ENCODE measurements at places on chromosomes 2 and 18. TPM values are rescaled to one million over a fixed set of nuclear protein-coding genes. Genes with fewer than 3 reads are reported as not detected.

- no peak for DNase-seq
These were observed 24.4 kb upstream of the RMP24 start for GRCh38 chr18:35948080-35948479.

DNA sequence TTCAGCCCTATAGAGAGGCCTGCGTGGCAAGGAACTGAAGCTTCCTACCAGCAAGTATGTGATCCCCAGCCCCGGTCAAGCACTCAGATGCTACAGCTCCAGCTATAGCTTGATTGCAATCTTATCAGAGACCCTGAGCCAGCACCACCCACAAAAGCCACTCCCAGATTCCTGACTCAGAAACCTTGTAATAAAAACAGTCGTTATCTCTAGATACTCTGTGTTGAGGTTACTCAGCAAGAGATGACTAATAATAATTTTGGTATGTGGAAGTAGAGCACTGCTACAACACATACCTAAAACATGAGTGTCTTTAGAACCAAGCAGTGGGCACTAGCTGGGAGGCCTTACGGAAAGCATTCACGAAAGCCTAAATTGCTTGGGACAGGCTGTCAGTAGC, 216.9 kb downstream of the UXS1 start:
- no peak for DNase-seq

DNA sequence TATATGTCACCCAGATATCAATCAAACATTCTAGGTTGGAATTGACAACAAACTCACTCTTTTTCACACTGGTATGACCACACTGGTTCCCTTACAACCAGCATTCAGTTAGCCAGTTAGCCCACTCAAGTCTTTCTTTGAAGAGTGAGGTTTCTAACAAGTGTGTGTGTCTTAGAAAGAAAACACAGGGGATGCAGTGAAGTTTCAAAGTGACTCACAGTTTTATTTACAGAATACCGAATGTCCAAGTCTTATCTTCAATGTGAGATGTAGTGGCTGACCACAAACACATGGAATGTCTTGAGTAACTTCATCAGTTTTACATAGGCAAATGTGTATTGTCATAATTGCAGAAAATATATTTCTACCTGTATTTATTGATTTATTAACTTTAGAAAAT, 274.7 kb upstream of the HNMT start:
- no peak for DNase-seq

- DNase-seq, result no peak
These were observed 86.8 kb downstream of the METTL8 start for GRCh38 chr2:171346723-171347557.

DNA sequence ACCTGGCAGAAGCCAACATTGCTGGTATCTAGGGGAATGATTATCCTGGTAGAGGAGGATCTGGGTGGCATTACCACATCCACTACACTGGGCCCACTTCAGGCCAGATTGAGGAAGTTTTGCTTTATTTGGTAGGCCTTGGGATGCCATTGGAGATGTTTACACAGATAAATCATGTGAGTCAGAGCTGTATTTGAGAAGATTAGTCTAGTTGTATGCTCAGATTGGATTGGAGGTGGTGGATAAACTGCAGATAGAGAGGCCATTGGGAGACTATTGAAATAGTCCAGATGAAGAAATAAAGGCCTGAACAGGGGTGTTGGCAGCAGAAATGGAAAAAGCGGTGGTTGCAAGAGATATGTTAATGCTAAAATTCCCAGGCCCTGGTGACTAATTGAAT, 81.5 kb downstream of the EFEMP1 start:
- DNase-seq, result no peak

DNA sequence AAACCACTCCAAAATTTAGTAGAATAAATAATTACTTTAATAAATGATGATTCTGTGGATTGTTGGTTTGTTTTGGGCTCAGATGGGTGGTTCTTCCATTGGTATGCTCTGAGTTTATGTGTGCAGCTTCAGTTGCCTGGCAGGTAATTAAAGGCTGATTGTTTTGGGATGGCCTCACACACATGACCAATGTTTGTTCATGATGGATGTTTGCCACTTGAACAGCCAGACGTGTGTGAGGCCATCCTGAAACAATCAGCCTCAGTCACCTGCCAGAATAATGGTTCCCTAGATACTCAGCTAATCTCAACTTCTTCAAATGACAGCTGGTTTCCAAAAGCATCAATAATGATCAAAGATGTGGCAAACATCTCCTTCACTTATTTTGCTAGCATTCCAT, 352.5 kb upstream of the GULP1 start:
- DNase-seq, result no peak

DNA sequence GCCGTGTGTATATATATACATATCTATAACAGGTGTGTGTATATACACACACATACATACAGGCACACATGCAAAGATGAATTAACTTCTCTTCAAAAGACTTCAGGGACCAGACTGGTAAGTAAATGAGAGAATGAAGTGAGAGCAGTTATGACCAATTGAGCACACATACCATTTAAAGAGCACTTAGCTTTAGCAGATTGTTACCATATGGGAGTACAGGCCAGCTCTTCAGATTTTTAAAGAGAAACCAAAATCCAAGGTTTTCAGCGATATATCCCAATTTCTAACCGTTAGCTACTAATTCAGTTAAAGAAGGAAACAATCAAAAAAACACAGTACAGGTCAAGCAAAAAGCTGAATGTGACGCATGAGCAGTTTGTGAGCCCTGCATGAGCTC, 23.7 kb downstream of the INPP1 start:
- DNase-seq, result no peak

DNA sequence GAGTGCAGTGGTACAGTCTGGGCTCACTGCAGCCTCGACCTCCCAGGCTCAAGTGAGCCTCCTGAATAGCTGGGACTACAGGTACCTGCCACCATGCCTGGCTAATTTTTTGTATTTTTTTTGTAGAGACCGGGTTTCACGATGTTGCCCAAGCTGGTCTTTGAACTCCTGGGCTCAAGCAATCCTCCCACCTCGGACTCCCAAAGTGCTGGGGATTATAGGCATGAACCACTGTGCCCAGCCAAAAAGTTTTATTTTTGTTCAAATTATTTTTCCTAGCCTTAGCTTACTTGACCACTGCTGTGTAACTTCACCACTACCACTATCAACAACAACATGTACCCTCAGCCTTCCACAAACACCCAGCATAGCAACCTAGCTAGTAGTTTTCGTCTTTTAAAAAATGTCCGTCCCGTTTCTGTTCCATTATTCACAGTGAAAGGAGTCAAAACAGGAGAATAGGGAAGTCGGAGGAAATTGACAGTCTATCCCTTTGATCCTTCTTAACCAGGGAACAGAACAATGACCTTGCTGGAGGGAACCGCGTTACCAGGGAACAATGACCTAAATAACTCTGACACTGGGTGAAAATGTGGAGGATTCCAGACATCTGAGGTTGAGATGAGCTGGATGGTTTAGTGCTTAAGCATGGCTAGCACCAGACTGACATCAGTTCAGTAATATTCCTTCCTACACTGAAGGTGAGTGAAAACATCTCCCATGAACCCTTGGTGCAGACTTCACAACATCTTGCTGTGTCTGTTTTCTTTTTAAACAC, 69.2 kb upstream of the ARL4C start:
- DNase-seq, result no peak

DNA sequence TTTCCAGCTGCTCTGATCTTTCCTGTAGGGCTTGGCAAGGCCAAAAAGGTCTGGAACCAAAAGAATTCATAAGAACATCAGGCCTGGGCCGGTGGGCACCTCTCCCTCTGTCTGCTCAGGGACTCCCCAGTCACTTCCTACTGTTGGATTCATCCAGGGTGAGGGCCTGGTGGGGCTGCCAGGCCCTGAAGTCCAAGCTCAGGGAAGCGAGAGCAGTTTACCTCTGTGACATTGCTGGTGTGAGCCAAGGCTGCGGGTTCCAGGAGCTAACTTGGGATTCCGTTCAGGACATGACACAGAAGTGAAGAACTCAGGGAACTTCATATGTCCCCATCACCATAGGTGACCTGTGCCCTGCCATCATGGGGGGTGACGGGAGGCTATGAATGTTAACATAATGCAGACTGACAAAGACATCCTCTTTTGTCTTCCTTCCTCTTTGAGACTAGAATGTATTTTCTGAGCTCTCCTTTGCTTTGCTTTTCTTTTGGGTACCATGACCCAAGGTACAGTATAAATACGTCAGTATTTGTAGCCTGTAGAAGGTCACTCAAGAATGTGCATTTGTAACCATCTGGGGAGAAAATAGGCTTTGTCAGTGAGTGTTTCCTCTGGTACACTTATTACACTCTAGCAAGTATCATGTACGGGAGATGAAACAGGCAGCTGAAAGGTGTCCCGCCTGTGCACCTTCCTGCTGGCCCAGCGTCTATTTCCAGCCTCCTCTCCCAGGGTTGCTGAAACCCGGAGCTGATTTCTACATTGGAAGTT, 130.5 kb upstream of the SLC1A4 start:
- DNase-seq, result no peak

DNA sequence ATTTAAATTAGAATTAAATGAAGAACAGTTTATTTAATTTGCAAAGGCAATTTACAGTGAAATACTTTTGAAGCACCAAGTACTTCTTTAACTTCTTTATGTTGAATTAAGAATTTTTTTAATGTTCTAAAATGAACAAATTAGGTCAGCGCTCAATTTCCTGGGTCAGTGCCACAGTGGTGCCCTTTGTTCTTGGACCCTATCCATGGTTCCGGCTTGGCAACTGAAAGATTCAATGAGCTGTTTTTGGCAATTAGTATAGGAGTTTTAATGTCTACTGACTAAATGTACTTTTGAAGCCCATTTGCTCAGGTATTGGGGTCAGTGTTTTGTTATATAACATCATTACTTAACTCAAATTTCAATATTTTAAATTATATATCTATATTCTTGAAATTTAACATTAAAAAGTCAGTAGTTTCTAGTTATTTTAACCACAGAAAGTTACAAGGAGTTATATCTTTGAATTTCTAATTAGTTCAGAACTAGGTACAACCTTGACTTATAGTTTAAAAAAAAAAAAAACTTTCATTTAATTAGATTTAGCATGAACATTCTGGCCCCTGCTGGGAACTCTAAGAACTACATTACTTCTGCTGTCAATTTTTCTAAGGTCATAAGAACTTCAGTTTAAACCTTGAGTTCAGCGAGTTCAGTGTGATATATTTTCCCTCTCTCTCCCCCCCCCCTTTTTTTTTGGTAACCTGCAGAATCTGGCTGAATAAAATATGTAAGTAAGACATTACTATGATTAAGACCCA, 7.6 kb upstream of the MSTN start:
- DNase-seq, result peak; percentile 83

GRCh38 chr2:46298272-46298521, 990 bp downstream of the EPAS1 start:
- no peak for DNase-seq

DNA sequence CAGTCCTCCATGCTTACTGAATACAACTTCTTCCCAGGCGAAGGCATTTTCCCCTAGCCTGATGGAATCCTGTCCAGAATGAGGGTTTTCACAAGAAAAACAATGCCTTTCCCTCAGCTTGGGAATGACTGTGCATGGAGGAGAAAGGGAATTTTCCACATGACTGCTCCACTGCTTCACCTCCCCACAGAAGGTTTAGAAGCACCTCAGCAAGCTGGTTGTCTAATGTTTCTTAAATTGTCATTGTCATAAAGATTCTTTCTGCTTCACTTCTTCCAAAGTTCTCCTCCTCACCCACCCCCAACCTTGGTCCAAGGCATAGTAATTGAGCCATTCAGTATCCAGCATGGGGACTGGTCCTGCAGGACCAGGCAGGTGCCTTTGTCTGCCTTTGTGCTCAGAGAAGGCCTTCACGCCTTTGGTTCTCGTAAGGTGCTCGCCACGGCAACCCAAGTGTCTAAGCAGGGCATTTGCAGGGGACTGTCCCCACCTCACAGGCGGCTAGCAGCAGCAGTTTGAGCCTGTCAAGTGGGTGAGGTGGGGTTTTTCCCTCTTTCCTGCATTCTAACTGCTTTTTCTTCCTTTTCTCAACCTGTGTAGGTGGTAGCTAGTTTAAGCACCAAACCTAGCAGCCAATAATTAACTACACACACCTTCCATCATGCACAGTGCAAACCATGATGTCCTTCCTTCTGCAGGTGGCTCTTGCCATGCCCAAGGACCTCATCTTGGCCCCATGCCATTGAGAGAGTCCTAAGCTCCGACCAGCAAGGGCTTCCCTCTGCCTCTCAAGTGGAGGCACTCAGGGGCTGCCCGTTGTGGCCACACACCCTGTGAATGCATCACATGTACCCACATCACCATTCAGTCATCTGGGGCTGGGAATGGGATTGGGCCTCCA, 65.7 kb upstream of the BCL2L11 start:
- no peak for DNase-seq

SERPINB11 gene
- not detected for polyA plus RNA-seq

- DNase-seq, result no peak
These were observed 71.4 kb upstream of the CDH20 start for GRCh38 chr18:61261870-61262269.

GRCh38 chr18:48902023-48902855, 48.5 kb downstream of the SMAD7 start:
- peak; percentile 89 for DNase-seq
